Cerebellar nuclear complex (tissue), 1 donor: ENCODE measurements at places on chromosomes 5 and 9.

GRCh38 chr5:173534664-173535063 is 81.8 kb downstream of the BOD1 start:
- DNase-seq = no peak

- no peak for DNase-seq
These were observed 63.7 kb downstream of the CXXC5 start for GRCh38 chr5:139711906-139712224.

- no peak for DNase-seq
These were observed 12.0 kb downstream of the MACIR start for GRCh38 chr5:103270581-103270980.

- no peak for DNase-seq
These were observed 75.3 kb downstream of the INSYN2B start for GRCh38 chr5:169905017-169905416.

DNA sequence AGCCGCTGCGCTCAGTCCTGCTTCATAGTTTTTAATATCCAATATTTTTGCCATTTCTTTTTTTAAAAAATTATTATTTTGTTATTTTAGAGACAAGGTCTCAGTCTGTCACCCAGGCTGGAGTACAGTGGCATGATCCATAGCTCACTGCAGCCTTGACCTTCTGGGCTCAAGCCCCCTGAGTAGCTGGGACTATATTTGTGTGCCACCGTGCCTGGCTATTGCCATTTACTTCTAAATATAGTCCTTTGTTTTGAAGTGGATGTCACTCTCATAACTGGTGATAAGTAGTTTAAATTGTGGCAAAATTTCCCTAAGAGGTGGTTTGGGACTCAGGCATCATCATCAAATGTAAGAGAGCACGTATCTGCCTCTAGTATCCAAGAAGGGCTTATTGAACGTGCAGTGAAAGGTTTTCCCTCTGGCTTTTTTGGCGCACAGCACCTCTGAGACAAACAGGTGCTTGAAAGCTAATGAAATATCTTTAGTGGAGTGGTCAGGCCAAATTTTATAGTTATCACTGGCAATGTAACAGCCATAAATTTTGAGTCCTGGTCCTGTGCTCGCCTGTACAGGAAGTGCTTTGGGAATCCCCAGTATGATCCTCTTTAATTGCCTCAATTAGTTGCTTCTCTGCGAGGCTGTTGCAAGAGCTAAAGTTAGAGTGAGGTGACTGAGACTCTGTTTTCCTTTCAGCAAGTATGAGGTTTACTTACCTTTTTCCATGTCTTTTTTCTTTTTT is 14.8 kb downstream of the STXBP1 start:
- no peak for DNase-seq
